ENCODE measurements at places on chromosomes 11 and 22.

- DNase-seq: peak; percentile 12
These were observed 100.2 kb upstream of the GAL start for GRCh38 chr11:68584097-68584496.

DNA sequence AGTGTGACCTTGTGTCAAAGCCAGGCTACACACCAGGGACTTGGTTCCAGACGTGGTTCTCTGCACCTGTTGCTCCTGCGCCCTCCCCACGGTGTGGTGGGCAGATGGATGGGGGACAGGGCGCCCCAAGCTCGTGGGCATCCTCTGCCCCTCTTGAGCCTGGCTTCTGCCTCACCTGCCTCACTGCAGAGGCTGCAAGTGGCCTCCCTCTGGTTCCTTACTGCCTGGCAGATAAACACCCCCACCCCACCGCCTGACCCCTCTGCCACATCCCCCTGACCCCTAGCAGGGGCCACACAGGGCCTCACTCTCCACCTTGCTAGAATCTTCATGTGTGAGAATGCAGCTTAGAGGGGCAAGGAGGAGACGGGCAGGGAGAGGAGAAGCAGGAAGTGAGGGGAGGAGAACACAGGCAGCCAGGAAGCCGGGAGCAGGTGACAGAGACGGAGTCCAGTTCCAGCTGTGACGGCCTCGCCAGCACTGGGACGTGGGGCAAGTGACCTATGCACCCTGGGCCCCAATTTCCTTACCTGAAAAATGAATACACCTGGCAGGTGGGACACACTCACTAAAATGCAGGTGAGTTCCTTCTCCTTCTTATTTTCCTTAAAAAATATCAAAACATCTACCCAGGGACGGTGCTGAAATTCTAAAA is 178.3 kb downstream of the EFCAB6 start:
- no peak for DNase-seq

- no peak for DNase-seq
These were observed 51.6 kb upstream of the TTLL12 start for GRCh38 chr22:43238526-43239006.

DNA sequence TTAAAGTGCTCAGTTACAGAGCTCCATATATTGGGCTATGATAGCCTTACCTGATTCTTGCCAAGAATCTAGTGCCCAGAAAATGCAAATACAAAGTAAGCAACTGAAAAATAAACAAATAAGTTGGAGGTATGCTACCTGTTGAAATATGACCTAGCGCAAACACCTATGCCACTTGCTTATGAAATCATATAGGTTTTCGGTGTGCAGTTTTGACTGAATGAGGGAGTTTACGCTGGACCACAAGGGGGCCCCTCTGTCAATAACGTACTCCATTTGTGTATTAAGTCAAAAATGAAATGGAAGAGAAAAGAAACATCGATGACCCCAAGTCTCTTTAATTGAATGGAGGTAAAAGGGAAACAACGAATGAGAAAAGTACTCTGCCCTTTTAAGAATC is 84.9 kb upstream of the TRIM77 start:
- DNase-seq: no peak

DNA sequence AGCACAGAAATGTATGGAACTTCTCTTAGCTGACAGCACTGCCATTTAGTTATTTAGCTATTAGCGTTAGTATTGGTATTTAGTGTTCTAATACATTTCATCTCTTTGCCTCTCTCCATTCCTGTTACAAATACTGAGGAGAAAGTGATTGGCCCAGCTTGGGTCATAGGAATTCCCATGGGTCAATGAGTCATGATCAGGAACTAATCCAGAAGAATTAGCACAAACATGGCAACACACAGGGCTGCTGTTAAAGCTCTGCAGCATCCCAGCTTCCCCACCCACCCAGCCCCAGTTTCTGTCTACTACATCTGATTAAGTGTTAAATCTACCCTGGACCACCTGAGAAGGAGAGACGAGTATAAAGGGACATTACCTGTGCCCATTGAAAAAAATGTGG is 36.1 kb downstream of the PDGFD start:
- DNase-seq: no peak

GRCh38 chr11:130314184-130314749 is 450 bp downstream of the ZBTB44 start:
- DNase-seq: peak; percentile 24

DNA sequence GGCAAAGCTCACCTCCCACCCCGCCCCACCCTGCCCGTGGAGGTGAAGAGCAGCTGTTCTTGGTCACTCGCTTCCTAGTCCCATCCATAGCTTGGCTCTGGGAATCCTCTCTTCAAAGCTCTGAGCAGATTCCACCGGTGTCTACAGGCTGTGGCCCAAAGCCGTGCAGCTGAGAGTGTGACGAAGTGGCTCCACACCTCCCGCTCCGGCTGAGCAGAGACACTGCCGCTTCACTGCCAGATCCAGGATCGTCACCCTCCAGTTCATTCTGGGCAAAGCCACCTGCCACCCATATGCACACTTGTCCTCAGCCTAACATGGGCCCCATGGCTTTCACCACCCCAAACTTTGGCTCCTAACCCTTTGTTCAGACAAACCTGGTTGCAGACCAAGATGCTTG is 532.9 kb upstream of the B3GAT1 start:
- DNase-seq: no peak

- no peak for DNase-seq
These were observed 68.9 kb downstream of the ARFGAP2 start for GRCh38 chr11:47107744-47108143.

- no peak for DNase-seq
These were observed 67.0 kb downstream of the PPP6R3 start for GRCh38 chr11:68527585-68527984.

- no peak for DNase-seq
These were observed 78.2 kb downstream of the SMCO4 start for GRCh38 chr11:93464927-93465540.

DNA sequence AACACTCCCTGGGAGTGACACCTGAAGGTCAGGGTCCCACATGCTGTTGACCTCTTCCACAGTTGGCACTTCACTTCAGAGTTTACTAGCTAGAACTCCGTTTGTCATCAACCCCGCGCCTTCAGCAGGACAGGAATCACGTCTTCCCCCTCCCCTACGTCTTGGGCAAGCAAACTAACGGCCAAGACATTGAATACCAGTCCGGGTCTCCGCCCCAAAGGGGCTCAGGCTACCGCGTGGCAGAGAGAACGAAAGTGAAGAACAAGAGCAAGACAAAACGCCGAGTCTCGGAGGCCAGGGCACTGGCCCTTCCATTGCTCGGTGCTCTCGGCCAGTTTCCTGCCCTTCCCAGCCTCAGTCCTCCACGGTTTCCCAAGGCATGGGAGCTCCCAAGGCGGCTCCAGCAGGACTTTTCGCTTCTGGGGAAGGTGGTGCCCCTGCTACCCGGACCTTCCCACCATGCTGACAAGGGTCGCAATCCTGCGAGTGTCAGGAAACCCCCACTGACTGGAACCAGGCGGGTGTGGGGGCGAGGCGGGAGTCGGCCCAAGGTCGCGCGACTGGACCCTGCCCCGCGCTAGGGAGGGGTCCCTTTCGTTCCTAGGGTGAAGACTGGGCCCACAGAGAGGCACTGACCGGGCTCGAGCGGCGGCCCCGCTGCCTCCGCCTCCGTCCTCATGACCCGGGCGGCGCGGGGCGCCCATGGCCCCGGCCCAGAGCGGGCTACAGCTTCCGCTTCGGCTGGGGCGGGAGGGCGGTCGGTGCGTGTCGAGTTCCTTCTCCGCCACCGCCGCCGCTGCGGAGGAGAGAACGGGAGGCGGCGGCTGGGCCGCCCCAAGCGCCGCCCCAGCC is at the start of gene GUCD1:
Gene GUCD1 (minus strand): TSS at position 826 of the 852 bp plus-strand sequence. CDS start 147 bp downstream, at position 679.
- DNase-seq: no peak

DNA sequence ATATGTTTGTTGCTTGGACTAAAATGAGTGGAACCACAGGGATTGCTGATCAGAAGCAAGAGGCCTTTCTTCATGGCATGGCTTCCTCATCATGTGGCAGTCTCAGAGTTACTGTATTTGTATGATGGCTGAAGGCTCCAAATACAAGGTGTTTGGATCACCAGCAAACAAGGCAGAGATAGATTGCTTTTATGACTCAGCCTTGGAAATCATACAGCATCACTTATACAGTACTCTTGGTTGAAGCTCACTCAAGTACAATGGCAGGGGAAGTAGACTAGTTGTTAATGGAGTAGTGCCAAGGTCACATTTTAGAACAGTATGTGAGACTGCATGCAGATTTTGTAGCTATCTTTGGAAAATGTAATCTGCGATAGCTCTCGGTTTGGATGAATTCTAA is 16.6 kb downstream of the CAPRIN1 start:
- DNase-seq: no peak

GRCh38 chr11:203945-204586 is 3.1 kb downstream of the BET1L start:
- no peak for DNase-seq

DNA sequence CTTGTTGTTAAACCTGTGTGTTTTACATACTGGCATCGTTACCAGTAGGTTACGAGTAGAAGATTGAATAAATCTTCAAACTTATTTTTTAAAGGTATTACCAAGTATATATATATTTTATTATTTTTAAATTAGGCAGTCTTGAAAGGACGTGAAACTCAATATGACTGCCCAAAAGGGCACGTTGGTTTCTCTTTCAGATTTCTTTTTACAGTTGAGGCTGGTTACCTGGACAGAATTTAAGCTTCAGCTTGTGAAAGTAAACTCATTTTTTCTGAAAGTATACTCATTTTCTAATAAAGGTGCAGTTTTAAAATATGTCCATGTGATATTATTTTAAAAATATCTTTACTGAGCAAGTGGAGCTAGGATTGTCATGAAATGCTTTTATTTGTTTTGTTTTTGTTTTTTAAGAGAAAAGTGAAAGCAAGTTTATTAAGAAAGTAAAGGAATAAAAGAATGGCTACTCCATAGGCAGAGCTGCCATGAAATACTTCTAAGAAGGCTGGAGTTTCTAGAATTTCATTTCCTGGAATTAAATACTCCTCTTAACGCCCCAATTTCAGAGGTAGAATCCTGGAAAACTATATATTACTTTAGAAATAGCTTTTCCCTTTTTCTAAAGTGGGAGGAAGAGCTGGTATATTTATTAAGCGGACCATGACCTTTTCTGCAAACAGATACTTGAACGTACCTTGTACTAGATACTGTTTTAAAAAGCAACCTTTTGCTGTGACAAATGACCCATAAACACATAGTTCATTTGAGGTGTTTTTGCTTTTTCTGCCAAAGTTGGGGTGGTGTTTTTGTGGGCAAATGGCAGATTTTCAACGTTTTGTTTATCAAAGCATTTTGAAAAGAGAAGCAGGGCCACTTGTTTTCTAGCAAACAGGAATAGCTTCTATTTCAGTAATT is 1.9 kb downstream of the FBXO7 start:
- DNase-seq: no peak

All from stimulated activated CD8-positive, alpha-beta memory T cell treated with anti-CD3 and anti-CD28 coated beads, Interleukin-4, amount 100 ng/mL, for 1 hour (primary cell).